ENCODE measurements at places on chromosomes 7 and 10.
A peak's percentile ranks its signal among the peaks of the same experiment; 100 is the strongest.

DNA sequence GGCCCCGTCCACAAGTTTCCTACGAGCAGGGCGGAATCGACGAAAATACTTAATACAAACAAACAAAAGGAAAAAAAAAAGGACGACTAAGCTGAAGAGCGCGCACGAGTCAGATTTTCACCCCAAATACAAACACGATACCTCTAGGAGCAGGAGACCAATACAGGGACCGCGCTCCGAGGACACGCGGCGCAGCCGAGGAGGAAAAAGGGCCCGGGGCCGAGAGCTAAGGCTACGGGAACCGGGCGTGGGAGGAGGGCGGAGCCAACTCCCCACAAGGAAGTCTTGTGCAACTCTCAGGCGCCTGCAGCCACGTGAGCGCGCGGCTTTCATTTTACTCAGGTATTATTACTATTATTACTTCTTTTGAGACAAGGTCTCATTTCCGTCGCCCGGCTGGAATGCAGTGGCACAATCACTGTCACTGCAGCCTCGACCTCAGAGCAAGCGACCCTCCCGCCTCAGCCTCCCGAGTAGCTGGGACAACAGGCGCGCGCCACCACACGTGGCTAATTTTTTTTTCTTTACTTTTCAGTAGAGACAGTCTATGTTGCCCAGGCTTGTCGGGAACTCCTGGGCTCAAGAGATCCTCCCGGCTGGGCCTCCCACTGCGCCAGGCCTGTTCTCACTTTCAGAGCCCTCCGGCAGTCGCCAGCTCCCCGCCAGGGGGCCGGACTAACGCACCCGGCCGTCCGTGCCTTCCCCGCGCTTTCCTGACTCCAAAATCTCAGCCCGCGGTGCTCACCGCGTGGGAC lies 1.2 kb downstream of the HNRNPF start:
- DNase-seq: peak; percentile 89

DNA sequence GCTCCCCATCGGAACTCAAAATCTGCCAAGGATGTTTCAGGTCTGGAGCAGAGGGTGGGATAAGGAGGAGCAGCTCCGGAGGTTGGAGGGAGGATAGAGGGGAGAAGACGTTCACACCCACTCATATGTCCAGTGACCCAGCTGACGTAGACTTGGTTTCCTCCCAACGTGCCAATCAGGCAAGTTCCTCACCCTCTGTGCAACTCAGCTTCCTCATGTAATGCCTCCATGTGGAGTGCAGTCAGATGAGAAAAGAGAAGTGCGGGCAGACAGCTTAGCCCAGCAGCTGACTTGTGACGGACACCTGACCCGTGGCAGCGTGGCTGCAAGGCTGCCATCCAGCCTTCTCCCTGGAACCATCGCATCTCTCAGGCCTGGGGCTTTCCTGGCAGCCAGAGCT lies 86.8 kb downstream of the NPTX2 start:
- DNase-seq: no peak

- DNase-seq: no peak
These were observed 178.1 kb upstream of the PPP2R2D start for GRCh38 chr10:131722525-131723264.

DNA sequence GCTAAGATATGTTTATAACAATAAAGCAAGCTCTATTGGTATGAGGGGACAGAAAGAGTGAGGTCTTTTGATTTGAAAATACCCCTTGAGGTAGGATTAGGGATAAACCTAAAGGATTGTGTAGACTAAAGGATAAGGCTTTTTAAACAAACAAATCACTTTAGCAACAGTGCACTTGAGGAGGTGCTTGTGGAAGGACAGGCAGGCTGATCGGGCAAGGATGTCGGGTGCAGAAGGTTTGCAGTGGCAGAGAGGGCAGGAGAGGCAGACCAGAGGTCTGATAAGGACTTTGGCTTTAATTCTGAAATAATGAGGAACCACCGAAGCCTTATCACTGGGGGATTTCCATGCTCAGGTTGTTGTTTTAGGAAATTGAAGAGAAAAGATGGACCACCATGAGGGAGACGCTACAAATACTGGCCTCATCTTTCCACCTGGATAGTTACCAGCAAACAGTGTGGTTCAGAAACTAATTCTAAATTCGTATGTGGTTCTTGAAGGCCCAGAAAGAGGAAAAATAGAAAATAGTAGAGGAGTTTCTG lies 119.5 kb upstream of the KLF6 start:
- DNase-seq: no peak

DNA sequence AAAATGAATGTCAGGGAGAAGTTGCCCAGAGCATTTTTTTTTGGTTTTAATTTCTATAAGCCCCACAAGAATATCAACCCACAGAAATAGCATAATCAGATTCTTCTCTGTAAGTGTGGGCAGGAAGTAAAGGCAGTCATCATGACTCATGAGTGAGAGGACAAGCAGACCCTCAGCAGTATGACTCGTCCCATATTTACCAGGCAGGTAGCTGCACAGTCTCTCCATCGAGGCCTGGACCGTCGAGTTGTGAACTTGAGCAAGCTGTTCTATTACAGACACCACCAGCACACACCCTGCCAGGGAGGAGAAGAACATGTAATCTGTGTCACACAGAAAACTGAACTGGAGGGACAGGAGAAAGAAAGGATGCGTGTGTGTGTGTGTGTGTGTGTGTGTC lies 37.8 kb downstream of the AOAH start:
- peak; percentile 34 for DNase-seq

GRCh38 chr10:120948889-120949608 lies 97.9 kb downstream of the WDR11 start:
- peak; percentile 54 for DNase-seq

DNA sequence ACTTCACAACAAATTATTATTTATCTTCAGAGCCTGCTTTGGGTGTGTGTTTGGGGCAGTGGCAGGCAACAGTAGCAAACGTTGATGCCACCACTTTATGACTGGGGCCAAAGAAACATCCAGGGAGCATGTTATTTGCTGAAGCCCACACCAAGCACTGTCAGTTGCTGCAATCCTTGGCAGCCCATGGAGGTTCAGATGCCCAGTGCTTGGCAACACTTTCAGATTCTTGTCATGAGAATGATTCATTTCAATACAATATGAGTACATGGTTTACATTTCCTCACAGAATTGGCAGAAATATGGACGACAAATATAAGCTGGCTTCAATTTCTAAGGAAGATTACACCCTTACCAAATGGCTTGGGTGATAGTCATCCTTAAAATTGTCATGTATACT lies 46.5 kb upstream of the GLI3 start:
- DNase-seq: no peak

GRCh38 chr7:137381045-137381444 lies 37.5 kb upstream of the PTN start:
- no peak for DNase-seq

DNA sequence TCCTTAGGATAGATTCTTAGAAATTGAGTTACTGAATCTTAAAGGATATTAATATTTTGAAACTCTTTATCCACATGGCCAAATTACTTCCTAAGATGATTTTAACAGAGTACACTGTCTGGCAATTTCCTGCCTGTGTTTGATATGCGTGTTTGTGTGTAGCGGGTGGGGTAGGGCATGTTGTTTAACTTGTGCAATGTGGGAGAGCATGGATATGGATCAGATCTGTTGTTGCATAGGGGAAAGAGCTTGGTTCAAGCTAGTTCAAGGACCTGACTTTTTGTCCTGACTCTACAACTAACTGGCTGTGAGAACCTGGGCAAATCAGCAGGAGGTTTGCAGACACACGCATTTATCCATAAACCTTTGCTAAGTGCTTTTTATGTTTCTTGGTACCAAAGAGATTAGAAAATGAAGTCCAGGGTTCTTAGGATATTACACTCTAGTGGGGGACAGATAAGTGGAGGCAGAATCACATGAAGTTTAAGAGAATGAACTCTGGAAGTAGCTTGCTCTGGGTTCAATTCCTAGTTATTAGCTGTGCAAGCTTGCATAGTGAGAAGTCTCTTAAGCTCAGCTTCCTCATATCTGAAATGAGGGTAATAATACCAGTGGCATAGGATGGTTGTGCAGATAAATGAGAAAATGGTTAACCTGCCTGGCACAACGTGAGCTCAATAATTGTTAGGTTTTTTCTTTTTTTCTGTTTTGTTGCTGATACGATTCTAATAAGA lies 96.3 kb upstream of the PRR15 start:
- no peak for DNase-seq

DNA sequence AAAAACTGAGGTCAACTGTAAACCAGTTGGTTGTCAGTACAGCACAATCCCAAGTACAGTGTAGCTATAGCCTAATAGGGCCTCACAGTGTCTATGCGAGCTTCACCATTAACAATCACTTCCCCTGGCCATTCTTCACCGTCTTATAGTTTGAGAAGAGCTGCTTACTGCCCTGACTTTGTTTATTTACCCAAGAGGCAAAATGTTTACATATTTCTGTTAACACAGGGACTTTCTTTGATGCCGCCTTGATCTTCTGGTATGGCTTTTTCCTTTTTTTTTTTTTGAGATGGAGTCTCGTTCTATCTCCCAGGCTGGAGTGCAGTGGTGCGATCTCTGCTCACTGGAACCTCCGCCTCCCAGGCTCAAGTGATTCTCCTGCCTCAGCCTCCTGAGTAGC lies 3.3 kb downstream of the MYOF start:
- DNase-seq: no peak

GRCh38 chr7:40622941-40623501 lies 488.2 kb downstream of the SUGCT start:
- DNase-seq: no peak

- DNase-seq: no peak
These were observed 54.0 kb upstream of the HECW1 start for GRCh38 chr7:43058271-43059066.

DNA sequence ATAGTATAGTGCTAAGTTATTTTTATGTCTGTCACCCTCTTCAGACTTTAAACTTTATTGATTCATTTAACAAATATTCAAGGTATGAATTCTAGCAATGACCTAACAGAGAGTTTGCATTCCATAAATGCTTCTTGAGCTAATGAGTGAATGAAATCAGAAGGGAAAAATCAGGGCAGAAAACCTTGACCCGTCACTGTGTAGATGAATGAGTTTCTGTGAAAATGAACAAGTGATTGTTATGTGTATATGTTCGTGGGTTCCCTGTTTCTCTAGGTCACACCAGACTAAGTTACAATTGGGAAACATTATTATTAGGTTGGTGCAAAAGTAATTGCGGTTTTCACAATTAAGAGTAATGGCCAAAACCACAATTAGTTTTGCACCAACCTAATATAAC lies 30.1 kb downstream of the APBB1IP start:
- DNase-seq: peak; percentile 86

DNA sequence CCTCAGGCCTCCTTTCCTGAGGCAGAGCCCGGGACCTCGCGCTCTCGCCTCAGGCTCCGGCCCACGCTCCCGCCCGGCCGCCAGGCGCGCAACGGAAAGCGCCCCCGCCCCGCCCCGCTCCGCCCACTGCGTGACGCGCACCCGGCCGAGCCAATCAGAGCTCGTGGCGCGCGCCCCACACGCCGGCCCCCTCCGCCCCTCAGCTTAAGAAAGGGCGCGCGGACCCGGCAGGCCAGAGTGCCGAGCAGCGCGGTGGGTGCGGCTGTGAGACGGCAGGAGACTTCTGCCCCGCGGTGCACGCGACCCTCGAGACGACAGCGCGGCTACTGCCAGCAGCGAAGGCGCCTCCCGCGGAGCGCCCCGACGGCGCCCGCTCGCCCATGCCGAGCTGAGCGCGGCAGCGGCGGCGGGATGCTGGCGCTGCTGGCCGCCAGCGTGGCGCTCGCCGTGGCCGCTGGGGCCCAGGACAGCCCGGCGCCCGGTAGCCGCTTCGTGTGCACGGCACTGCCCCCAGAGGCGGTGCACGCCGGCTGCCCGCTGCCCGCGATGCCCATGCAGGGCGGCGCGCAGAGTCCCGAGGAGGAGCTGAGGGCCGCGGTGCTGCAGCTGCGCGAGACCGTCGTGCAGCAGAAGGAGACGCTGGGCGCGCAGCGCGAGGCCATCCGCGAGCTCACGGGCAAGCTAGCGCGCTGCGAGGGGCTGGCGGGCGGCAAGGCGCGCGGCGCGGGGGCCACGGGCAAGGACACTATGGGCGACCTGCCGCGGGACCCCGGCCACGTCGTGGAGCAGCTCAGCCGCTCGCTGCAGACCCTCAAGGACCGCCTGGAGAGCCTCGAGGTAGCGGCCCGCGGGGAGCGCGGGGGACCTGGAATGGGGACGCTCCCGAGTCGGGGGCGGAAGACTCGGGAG lies at the start of gene NPTX2:
NPTX2 (plus strand) TSS at position 235 of the 909 bp plus-strand sequence; CDS start at position 412, 177 bp downstream.
- no peak for DNase-seq

All from EL (cell line).